ENCODE measurements at places on chromosomes 12 and 14.

DNA sequence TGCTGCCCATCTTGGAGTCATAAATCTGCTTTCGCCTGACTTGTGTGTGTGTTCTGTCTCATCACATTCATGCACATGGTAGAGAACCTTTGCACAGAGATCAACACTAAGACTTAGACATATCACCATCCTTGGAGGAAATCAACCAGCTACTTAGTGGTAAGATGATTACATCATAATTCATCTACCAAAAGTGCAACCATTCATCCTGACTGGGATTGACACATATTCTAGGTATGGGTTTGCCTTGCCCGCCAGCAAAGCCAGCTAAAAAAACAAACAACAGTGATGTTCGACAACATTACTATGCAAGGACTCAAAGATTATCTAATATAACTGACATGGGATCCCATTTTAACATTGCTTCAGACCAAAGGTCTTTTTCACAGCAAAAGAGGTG lies 228.7 kb downstream of the NUAK1 start:
- no peak for DNase-seq

DNA sequence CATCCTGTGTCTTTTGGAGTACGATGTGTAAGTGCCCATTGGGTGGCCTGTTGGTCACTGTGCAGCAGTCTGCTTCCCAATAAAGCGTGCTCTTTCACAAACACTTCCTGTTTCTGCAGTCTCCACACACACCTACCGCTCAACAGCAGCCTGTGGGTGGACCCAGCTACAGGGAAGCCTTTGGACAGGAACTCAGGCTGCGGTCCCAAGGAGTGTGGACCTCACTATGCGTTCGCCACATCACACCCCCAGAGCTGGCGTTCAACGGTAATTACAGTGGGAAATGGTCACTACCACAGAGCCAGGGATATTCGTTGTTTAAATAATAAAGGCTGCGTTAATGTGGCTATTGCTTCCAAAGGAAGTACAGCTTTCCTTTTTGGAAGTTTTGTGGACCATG lies 16.2 kb downstream of the PSMC1 start:
- DNase-seq = no peak

DNA sequence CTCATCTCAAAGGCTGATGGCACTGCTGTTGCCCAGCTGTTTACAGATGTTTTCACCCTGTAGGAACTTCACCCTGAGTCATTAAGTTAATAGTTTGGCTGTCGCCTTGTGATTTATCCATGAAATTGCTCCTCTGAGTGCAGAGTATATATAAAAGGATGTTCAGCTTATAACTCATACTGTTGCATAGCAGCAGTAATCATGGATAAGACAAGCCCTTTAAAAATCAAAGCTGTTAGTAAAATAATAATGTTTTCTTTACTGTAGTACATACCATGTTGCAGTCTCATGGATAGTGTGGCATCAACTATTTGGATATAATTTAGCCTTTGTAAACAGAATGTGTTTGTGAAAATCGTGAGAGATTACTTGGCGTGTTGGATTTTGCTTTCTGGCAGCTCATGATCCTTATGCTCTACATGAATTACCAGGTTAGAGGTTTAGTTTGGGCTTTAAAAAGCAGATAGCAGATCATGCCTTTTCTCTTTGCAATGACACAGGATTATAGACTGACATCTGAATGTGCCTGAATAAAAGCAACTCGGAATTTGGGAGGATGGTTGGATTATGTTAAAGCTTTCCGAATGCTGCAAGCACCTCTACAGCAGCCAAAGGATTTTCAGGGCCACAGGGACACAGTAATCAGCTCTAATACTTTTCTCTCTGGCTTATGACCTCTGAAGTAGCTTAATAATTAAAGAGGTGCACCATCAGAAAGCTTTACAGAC lies 279.7 kb upstream of the ATP2B1 start:
- DNase-seq = no peak

GRCh38 chr14:37591311-37591940 lies 3.6 kb downstream of the FOXA1 start:
- no peak for DNase-seq

DNA sequence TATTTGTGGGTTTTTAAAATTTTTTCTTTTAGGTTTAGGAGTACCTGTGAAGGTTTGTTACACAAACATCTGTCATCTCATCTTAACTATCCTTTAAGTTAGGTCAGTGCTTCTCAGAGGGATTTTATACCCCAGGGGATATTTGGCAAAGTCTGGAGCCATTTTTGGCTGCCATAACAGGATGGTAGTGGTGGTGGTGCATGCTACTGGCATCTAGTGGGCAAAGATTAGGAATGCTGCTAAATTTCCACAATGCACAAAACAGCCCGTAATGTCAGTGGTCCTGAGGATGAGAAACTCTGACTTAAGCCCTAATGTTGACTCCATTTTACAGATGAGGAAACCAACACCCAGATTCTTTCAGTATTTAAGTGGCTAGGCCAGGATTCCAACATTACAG lies 85.2 kb upstream of the MYF6 start:
- peak; percentile 48 for DNase-seq

DNA sequence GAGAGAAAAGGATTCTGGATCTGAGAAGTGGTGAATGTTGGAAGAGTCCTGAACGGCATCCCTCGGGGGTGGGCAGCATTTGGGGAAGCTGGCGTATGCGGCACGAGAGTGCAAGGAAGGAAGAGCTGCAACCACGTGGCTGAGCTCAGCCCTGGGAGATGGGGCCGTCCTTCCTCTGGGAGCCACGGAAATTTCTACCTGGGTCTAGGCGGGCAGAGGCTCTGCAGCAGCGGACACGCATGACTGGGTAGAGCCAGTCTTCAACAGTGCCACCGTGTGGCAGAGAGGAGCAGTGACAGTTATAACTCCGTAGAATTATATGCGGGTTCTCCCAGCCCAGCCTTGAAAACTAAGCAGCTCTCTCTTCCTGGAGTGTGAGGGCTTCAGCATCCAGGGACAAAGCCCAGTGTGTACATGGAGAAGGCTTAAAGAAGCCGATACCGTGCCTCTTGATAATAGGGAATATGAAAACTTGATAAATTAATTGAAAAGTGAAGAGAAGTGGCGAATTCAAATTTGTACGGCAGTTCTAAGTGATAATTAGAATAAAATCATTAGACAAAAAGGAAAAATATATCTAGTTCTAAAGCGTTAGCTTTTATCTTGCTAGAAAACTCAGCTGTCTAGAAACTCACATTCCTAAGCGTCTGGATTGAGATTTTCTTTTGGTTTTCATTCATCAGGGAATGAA lies 82.9 kb upstream of the STXBP6 start:
- DNase-seq = peak; percentile 79

- DNase-seq = peak; percentile 53
Measured at GRCh38 chr12:119649202-119649808, 18.6 kb upstream of the PRKAB1 start.

DNA sequence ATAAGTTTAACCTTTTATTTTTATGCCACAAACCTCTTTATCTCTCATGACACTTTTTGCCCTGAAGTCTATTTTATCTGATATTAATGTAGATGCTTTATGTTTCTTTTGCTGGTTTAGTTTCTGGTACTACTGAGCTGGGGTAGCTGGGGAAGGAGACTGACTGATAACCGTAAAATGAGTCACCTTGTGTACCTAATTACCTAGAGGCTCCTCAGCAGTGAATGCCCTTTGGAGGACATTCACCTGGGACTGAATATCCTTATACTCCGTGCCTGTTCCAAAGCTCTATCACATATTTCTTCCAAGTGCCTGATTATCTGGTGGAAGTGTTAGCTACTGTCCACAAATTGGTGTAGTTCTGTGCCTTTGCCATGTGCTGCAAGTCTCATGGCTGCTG lies 13.9 kb downstream of the ATL1 start:
- DNase-seq = no peak

DNA sequence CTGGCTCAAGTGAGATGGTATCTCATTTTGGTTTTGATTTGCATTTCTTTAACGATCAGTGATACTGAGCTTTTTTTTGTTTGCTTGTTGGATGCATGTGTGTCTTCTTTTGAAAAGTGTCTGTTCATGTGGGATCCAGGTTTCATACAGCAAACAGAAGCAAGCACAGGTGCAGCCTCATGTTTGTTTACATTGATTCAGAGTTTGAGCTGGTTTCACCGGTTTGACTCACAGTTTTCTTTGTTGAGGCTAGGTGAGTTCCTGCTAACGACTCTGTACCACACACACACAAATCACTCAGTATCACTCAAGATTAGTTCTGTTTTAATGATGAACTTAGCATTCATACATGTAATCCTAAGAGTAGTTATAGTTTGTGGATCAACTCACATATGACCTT lies 3.7 kb downstream of the OR10G2 start:
- no peak for DNase-seq

DNA sequence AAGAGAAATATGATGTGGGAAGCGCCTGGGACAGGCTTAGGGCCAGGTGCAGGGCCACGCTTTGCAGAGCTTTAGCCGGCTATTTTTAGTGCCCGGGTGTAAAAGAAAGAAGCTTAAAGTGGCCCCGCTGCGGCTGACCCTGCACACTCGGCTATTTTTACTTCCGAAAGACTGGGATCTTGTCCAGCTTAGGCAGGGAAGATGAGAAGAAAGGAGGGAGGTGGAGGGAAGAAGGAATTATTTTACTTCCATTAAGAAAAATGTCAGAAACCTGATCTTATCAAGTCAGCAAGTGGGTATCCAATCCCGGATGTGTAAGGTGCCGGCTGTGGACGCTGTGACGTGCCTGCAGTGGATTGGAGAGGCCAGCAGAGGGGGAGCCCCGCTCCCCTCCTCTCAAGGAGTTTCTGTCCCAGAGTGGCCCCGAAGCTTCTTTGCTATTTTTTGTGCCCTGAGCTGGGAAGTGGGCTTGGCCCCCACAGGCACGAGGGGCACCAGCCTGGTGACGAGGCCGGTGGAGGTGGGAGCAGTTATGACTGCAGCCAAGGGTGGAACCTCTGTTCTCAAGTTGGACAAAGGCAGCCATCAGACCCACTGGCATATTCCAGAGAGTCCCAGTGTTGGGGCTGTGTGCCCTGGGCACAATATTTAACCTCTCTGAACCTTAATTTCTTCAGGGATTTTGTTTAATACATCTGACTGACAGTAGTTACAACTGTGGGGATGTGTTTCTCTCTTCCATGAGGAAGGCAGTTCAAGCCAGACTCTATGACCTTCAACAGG lies 97.7 kb downstream of the ESRRB start:
- peak; percentile 86 for DNase-seq

GRCh38 chr12:47828008-47828975 lies 8.6 kb upstream of the HDAC7 start:
- DNase-seq = no peak

DNA sequence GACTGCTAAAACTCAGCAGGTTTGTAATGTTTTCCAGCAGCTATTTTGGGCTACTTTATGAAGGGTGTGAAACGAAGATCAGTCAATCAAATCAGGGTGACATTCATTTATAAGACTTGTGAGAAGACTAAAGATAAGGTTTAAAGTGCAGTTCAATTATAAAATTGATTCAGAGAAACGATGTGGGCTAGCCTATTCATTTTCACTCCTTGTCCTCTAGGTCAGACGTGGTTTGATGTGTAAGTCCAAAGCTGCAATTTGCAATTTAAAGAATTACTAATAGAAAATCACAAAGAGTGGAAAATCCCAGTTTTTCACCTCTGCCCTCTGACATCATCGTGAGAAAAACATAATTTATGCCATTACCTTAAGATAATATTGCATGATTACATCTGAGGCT lies 243.5 kb upstream of the NOVA1 start:
- peak; percentile 23 for DNase-seq

GRCh38 chr14:100350986-100351385 lies 27.8 kb downstream of the SLC25A47 start:
- no peak for DNase-seq

- peak; percentile 1 for DNase-seq
Measured at GRCh38 chr12:72267974-72268373, 4.2 kb upstream of the TRHDE start.

GRCh38 chr14:64092338-64092737 lies 201.8 kb downstream of the ESR2 start:
- no peak for DNase-seq

GRCh38 chr12:29895966-29896365 lies 112.2 kb upstream of the TMTC1 start:
- no peak for DNase-seq

DNA sequence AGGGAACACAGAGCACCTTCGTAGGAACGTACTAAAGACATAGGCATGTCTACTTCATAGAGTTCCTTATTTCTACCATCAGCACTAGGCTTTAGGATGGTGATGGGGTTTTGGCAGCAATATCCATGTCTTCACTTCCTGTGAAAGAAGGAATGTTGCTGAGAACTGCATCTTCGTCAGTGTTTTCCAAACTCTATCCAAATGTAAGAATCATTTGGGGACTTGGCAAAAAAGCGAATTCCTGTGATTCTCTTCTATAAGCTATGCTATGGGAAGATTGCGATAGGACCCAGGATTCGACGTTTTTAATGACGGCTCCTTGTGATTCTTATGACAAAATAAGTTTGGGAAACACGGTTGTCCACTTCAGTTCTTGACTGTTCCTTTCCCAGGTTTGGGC lies 39.8 kb downstream of the AKAP3 start:
- DNase-seq = no peak

DNA sequence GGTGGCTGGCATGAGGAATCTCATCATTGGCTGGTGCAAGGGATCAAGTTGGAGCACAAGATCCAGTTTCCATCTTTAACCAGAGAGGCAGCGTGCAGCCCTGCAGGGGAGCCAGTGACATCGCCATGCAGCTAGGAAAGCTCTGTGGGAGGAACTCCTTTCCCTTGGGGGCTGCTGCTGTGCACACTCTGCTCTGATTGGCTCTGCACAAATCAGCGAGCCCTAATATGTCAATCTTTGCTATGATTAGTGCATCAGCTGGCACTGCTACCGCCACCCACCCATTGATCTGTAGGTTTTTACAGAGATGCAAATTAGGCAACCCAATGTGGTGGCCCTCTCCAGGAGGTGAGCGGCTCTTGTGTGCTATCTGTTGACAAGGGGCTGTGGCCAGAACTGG lies 262.6 kb downstream of the PCNX1 start:
- no peak for DNase-seq

DNA sequence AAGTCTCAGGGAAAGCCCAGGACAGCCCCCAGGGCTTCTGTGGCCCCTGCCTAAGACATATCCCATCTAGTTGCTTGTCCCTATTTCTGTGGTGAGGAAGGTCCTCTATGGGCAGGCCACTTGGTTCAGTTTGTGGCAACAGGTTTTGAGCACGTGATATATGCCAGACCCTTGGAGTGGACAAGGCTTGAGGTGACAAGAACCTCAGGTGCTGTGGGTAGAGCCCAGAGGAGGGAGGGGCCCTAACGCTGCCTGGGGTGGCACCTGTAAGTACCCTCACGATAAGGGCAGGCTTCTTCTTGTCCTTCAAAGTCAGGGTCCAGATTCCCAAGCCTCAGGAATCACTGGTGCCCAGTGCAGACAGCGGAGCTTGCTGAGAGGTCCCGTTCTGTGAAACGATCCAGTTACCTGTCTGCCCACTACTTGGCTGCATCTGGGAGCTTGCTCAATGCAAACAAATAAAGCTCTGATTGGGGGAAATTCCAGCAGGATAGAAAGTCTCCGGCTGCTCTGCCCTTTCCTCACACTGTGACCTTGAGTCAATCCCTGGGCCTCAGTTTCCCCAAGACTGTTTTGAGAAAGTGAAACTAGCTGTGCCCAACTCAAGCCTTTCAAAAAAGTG lies 47.7 kb upstream of the FAM181A start:
- DNase-seq = no peak

All from myocyte (in vitro differentiated cells).